SJSA1 (cell line): ENCODE measurements at places on chromosomes 2 and 18. TPM values are rescaled to one million over a fixed set of nuclear protein-coding genes. Genes with fewer than 3 reads are reported as not detected.

- DNase-seq, result peak; percentile 48
These were observed 44.5 kb downstream of the TMEM182 start for GRCh38 chr2:102806250-102806837.

- DNase-seq, result peak; percentile 33
These were observed 36.3 kb upstream of the SLC8A1 start for GRCh38 chr2:40488101-40488601.

The CPS1 gene
- 16.0 and 24.7 TPM in 2 replicates for total RNA-seq

The HOXD11 gene
- not detected in 2 replicates for total RNA-seq

DNA sequence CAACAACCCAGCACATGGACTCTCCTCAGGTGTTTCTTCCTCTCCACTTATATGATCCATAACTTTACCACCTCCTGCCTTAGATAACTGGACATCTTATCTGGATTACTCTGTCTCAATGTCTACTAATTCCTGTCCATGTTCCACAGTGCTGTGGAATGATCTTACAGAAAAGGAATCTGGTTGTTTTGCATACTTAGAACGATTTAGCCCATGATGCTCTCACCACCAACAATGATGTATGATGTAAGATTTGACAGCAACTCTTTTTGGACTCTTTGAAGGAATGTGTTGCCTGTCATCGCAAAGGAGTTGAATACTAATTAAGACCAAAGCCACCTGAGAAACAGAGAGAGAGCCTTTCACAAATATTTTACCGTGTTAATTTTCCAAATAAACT, 37.7 kb upstream of the SYT4 start:
- no peak for DNase-seq

DNA sequence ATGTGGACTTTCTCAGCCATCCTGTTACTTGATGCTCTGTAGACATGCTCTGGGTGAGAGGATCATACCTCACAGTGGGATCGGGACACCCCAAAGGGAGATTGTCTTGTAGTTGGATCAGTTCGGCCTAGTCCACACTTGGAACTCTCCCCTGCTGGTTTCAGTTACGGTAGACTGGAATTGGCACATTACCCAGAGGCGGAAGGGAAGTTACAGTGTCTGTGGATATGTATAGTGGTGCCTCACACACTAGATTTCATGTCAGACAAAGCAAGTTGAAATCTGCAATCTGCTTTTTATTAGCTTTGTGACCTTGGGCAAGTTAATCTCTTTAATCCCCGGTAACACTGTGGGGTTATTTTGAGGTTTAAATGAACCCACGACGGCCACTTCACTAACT, 16.2 kb upstream of the CTAGE1 start:
- DNase-seq, result no peak

DNA sequence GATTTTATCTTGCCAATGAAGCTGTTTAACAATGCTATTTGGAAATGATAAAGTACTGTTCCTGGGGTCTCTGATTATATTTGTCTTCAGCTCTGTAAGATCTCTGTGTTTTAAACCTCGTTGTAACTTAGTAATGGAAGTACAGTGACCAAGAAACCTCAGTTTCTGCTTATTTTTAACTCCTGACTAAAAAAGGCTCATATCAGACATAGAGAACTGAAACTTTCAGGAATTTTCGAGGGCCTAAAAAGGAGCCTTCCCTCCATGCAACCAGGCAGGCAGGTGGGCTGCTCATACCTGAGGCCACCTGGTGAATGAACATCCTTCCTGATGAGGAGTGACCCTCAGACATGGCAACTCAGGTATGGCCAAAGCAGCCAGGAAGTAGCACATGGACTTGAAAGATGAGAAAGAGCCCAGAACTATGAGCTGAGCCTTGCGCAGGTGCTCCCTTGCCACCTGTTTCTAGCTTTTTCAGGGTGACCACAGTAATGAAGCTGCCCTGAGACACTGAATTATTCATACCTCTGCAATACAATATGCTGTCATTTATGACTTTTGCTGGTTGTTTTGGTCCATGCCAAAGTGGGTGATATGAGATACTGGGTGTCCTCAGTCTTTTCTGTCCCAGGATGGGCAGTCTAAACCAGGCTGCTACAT, 23.9 kb downstream of the MYO3B start:
- DNase-seq, result no peak

GRCh38 chr2:173898178-173898668, 67.0 kb downstream of the SP3 start:
- no peak for DNase-seq

DNA sequence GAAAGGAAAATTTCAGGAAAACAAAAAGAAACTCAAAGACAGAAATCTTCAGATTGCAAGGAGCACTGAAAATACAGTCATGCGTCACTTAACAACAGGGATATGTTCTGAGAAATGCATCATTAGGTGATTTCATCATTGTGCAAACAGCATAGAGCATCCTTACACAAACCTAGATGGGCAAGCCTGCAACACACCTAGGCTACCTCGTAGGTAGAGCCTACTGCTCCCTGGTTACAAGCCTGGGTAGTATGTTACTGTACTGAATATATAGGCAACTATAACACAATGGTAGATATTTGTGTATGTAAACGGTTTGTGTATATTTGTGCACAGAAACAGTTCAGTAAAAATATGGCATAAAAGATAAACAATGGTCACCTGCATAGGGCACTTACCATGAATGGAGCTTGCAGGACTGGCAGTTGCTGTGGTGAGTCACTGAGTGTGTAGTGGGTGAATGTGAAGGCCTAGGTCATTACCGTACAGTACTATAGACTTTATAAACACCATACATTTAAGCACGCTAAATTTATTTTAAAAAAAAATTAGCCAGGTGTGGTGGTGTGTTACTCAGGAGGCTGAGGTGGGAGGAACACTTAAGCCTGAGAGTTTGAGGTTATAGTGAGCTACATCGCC, 33.4 kb downstream of the SFXN5 start:
- no peak for DNase-seq

The REEP1 gene
- total RNA-seq, result 0.24 and 0.78 TPM in 2 replicates

GRCh38 chr2:149767516-149767974, 180.0 kb upstream of the MMADHC start:
- no peak for DNase-seq

DNA sequence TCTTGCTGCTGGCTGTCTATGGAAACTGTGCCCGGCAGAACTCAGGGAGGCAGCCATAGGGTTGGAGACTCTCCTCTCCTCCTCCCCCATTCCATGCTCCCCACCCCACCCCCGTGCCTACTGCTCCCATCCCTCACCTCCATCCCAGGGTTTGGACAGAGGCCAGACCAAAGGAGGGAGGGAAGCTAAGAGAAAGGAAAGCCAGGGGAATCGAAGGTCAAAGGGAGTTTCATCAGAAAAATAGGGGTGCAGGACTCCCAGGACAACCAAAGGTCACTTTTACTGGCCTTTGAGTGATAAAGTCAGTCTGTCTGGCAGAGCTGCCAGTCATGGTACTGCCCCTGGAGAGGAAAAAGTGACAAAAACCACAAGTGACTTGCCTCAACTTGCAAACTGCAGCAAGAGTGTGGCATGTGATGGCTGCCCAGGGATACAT, 187.3 kb upstream of the CTAGE1 start:
- no peak for DNase-seq

DNA sequence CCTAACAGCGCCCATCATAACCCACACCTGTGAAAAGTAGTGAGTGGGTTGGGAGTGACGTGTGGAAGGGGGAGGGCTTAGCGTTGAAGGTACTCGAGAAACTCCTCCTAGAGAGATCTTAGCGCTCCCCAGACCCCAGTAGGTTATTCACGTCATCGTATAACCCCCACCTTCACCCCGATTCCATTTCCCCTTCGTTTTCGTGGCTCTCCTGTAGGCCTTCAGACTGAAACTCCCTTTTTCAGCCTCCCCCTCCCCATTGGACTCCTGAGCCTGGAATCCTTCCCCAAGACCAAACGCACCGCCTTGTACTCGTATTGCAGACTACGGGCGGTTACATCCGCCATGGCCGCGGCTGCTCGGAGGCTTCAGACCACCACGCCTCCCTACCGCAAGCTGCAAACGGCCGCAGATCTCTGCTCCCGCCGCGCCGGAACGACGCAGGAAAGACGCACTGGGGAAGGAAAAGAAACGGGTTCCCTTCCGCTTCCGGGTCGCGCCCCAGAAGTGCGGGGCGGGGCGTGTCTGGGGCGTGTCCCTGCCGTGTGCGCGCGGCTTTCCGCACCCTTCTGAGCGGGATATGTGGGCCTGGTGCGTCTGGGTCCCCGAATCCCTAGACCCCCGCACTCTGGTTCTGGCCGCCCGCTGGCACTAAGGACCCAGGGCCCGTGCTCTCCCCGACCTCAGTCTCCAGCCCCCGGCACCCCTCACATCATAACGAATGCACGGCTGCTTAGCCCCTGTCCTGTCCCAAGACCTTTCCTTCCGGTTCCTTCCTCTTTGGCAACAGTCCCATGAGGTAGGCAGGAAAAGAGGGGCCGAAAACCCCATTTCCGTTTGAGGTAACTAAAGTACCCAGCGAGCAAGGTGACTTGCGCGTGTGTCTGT, at the start of gene SNRNP200:
TSS of gene SNRNP200 (minus strand) at position 456 of the 888 bp plus-strand sequence. CDS start at position 347, 109 bp downstream.
- DNase-seq, result peak; percentile 87

The SP110 gene
- 13.1 and 13.9 TPM in 2 replicates for total RNA-seq

The CD8A gene
- not detected in 2 replicates for total RNA-seq

GRCh38 chr2:151410485-151410834, 758 bp downstream of the RIF1 start:
- DNase-seq, result peak; percentile 50

GRCh38 chr2:122139739-122140420, 384.4 kb downstream of the TSN start:
- DNase-seq, result no peak

DNA sequence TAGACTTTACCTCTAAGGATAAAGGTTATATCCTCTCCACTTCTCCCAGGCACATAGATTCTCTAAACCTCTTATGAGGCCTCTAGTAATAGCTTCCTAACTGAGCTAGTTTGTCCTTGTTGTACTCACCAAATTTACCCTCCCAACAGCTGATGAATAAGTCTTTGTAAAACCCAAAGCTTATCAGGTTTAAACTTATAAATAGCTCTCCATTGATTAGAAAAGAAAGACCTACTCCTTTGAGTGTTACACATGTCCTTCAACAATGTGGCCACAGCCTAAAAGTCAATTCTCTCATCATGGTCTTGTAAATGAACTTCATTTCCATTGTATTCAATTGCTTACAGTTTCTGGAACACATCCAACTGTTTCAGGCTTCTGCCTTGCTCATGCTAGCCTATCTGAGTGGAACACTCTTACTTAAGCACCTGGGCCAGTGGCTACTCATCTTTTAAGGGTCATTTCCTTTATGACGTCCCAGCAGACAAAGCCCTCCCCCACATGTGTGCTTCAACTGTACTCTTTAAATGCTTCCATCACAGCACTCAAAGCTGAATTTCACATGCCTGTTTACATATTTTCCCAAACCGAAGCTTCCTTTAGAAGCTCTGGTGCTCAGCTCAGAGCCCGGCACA, 131.6 kb downstream of the CDH2 start:
- DNase-seq, result peak; percentile 39

- DNase-seq, result no peak
These were observed 24.5 kb downstream of the ROCK2 start for GRCh38 chr2:11319939-11320338.

DNA sequence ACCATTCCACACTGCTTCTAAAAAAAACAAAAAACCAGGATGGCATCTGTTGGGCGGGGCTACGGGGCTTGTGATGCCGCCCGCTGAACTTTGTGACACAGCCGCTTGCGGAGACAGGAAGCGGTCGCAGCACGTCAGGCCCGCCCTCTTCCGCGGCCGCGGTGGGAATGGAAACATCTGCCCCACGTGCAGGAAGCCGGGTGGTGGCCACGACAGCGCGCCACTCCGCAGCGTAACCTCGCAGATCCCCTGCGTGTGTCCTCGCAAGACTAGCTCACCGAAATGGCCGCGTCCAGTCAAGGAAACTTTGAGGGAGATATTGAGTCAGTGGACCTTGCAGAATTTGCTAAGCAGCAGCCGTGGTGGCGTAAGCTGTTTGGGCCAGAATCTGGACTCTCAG, 168.5 kb downstream of the SUCLG1 start:
- DNase-seq, result no peak

GRCh38 chr2:190149908-190150307, 87.4 kb upstream of the MSTN start:
- no peak for DNase-seq

The PAX3 gene
- 0.03 TPM in 1 of 2 replicates, not detected in the other for total RNA-seq

The MBP gene
- not detected in 2 replicates for total RNA-seq

DNA sequence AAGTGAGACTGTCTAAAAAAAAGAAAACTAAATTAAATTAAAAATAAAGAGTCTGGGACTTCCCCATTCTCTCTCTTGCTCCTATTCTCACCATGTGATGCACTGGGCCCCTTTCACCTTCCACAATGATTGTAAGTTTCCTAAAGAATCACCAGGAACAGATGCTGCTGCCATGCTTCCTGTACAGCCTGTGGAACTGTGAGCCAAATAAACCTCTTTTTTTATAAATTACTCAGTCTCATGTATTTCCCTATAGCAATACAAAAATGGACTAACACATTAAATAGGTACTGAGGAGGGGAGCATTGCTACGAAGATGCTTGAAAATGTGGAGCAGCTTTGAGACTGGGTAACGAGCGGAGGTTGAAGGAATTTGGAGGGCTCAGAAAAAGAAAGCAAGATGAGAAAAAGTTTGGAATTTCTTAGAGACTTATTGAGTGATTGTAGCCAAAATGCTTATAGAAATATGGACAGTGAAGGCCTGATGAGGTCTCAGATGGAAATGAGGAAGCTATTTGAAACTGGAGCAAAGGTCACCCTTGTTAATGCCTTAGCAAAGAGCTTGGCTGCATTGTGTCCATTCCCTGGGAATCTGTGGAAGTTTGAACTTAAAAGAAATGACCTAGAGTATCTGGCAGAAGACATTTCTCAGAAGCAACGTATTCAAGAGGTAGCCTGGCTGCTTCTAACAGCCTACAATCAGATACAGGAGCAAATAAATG, 128.7 kb downstream of the EIPR1 start:
- no peak for DNase-seq

- DNase-seq, result no peak
These were observed 15.0 kb upstream of the OTOF start for GRCh38 chr2:26492749-26493515.

The CD8B2 gene
- not detected in 2 replicates for total RNA-seq

- DNase-seq, result no peak
These were observed 12.0 kb downstream of the RUFY4 start for GRCh38 chr2:218081063-218081462.

- peak; percentile 79 for DNase-seq
These were observed 59.4 kb downstream of the HK2 start for GRCh38 chr2:74893332-74893731.

- DNase-seq, result no peak
These were observed 75.0 kb upstream of the SLC1A4 start for GRCh38 chr2:64914247-64914646.

DNA sequence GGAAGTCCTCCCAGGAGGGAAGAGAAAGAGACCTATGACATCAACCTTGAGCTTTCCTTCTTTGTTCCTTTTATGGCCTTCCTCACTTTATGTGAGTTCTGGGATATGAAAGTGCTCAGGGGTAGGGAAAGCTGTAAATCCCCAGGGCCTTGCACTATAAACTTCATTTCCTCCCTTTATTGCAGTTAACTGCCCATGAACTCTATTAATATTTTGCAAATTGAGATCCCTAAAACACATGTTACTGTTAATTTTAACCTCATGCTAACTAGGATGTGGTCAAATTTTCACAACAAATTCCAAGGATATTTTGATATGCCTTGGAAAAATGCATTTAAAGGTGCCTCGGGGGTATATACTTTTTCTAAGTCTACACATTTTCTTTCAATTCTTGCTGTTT, 359.9 kb downstream of the OSR1 start:
- no peak for DNase-seq

The AGPS gene
- total RNA-seq, result 112 and 124 TPM in 2 replicates

The ZSWIM2 gene
- not detected in 2 replicates for total RNA-seq

The NOSTRIN gene
- total RNA-seq, result not detected in 2 replicates

The SCN2A gene
- 0.05 TPM in 1 of 2 replicates, not detected in the other for total RNA-seq
